Occipital lobe (tissue), 3 donors: ENCODE measurements at places on chromosomes 16 and 17. TPM values are rescaled to one million over a fixed set of nuclear protein-coding genes. Genes with fewer than 3 reads are reported as not detected.

GRCh38 chr17:79919164-79919585 is 79.9 kb upstream of the CBX4 start:
- peak; percentile 88 for DNase-seq

EXOC3L1 gene
- 0.47 TPM for total RNA-seq

SCARF1 gene
- 3.9 TPM for total RNA-seq

SLFN5 gene
- total RNA-seq, result 4.4 TPM

GRCh38 chr16:68875871-68876270 is 32.5 kb downstream of the TANGO6 start:
- no peak for DNase-seq

- no peak for DNase-seq
Observed at GRCh38 chr17:72365857-72366414, 245.1 kb downstream of the SOX9 start.

PAM16 gene
- total RNA-seq, result 21.2 TPM

DNA sequence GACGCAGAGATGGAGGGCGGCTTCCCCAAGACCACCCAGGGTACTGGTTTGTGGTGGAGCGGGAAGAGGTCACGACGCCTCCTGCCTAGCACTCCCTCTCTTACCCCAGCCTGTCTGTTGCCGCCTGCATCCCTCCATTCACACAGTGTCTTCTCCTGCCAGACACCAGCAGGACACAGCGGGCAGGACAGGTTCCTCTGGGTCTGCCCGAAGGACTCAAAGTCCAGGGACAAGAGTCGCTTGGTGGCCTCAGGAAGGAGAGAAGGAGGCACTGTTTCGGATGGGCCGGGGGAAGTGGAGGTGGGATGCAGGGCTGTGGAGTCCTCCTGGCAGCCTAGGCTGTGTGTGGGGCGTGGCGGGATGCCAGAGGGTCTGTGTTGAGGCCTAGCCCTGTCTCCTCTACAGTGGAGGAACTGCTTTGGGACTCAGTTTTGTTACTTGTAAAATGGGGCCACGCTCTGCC is 19.6 kb upstream of the TNS4 start:
- DNase-seq, result no peak

GRCh38 chr17:8122924-8123694 is 797 bp downstream of the HES7 start:
- no peak for DNase-seq

DNA sequence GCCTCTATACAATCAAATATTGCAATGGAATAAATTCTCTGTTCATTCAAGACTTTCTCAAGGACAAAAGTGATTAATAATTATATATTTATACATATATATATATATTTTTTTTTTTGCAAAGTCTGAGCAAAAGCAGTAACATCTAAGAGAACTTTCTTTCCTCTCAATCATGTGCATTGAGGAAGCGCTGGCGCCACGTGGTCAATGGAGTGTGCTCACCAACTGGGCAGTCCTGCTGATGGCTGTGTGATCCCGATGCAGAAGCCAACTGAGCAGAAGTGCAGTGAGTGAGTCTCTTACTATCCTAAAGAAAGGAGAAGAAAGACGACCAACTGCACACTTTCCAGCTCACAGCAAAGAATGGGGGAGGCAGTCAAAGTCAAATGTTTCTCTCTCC is 37.2 kb upstream of the ULK2 start:
- no peak for DNase-seq

- DNase-seq, result peak; percentile 60
Observed at GRCh38 chr17:73191443-73192205, 1.2 kb upstream of the COG1 start.

TANC2 gene
- total RNA-seq, result 151 TPM

- no peak for DNase-seq
Observed at GRCh38 chr16:37511-37910, 15.9 kb downstream of the POLR3K start.

DNA sequence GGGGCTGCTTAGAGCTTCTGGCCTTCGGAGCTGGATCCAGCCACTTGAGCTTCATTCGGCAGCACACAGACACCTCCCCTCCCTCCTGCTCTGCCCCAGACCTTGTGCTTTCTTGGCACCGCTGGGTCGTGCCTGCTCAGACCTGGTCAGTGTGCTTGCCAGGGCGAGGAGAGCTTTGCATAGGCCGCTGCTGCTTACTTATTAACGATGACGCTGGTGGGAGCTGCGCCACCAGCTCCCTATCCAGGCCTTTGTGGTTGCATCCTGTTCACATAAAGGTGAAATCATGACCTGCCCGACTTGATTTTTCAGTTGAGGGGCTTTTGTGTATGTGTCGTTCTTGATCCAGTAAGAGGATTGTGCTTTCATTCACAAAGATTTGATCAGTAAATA is 101.1 kb downstream of the MSI2 start:
- no peak for DNase-seq

DNA sequence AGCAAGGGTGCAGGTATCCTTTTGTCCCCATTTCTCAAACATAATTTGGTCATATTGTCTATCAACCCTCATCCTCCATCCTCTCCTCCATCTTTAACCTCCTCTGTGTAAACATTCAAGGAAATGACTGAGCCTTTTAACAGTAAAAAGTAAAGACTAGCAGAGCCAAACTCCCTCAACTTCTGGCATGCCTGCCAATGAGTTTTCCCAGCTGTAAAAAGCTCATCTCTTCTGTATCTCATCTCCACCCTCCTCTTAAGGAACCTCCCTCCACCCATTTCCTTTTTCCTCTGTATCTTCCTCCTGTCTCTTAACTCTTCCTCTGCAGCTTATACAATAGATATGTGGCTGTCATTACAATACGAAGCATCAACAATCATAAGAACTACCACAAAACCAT is 76.9 kb upstream of the PSMD7 start:
- DNase-seq, result no peak

DNA sequence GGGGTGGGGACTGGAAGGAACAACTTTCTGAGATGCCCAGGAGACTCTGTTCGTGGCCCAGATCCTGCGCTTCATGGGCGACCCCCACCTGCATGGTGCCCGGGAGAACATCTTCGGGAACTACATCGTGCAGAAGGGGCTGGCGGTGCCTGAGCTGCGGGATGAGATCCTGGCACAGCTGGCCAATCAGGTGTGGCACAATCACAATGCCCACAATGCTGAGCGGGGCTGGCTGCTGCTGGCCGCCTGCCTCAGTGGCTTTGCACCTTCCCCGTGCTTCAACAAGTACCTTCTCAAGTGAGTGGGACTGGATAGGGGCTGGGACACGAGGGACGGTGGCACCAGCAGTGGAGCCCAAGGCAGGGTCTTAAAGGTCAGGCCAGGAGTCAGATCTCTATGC is 37.3 kb downstream of the MYO15A start:
- no peak for DNase-seq

DNA sequence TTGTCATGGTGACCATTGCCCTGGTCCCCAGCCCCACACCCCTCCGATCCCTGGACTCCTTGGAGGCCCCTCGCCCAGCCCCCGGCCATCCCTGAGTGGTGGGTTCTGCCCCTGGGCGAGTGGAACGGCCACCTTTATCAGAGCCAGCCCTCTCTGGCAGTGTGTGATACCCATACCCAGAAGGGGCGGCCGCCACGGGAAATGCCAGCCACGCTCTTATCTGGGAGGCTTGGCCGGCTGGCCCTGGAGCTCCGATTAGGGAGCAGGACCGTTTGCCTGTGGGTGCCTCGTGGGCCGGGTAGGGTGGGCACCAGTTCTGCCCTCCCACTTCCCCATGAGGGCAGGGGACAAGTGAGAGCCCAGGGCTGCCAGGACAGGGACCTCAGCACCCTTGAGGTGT is 58.3 kb upstream of the ZC3H18 start:
- no peak for DNase-seq

DNA sequence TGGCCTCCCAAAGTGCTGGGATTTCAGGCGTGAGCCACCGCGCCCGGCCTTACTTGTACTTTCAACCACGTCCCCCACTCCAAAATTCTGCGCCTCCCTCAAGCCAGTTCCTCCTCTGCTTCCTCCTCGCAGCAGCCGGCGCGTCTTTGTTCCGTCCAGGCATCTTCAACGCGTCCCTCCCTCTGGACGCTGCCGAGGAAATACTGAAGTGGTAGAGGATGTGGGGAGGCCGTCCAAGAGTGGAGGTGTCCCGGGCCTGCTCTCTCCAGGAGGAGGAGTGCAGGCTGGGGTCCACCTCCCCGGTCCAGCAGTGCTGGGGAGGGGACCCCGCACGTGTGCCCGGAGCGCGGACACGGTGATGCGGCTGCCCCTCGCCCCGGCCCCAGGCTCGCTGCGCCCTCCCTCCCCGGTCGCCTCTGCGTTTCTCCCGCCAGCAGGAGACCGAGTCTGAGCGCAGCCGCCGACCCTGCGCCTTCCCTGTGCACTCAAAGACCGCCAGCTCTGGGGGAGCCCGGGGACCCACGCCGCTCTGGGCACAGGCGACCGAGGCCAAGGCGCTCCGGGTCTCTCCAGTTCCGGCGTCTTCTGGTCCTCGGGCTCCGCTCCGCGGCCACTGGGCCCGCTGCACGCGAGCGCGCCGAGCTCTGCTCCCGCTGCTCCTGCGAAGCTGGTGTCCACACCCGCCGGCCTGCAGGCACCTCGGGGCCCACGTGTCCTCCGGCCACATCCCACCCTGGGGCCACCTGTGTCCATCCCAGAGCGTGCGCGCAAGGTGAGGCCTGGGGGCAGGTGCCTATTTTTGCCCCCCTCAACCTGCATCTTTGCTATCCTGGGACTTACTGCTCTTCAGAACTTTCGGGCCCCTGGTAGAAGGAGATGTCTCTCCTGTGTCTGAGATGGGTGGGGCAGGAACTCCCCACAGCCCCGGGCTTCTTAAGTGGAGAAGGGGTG is 31.7 kb downstream of the OSBPL7 start:
- DNase-seq, result peak; percentile 18

- DNase-seq, result no peak
Observed at GRCh38 chr17:39225308-39225958, at the start of gene STAC2. Gene STAC2 (minus strand): TSS chr17:39225945. CDS start chr17:39225502, 443 bp downstream.

- DNase-seq, result no peak
Observed at GRCh38 chr17:60559659-60559994, 33.6 kb upstream of the APPBP2 start.

- no peak for DNase-seq
Observed at GRCh38 chr17:4276514-4276913, 12.7 kb upstream of the ANKFY1 start.

MYO1C gene
- total RNA-seq, result 7.3 TPM

CAPNS2 gene
- not detected for total RNA-seq

DNA sequence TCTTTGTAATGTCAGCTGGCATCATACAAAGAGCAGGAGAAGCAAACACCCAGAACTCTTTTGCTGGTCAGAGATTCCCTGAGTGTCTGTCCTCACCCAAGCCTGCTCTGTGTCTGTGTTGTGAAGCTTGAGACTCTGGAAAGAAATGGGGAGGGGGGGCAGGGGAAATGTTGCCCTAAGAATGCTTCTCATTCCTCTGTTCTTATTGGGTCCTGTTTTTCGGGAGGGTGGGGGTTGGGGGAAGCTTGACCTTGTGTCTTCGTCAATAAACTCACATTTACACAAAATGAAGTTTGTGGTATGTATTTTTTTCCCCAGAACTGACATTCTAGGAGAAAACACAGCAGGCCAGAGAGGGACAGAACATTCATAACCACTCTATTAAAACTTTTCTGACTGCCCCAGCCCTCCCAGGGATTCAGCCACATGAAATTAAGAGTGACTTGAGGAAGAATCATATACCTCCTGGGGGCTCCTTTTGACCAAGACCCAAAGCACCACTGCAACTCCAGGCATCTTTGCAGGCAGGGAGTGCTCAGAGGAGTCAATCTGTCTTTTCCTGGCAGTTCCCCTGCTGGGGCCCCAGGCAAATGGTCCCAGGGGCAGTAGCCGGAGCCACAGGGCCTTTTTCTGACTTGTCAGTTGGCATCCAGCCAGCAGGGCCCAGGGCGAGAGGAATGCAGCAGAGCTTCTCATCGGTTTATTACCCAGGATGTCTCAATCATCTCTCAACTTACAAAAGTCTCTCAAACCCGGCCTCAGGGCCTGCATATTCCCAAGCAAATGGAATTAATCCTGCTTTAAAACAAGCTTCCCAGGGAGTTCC is 5.1 kb upstream of the RASL10B start:
- no peak for DNase-seq

EVPLL gene
- not detected for total RNA-seq

MRPL27 gene
- 30.3 TPM for total RNA-seq

GRCh38 chr17:45063198-45063597 is 2.1 kb downstream of the NMT1 start:
- DNase-seq, result no peak

ITGAE gene
- 6.2 TPM for total RNA-seq

DNA sequence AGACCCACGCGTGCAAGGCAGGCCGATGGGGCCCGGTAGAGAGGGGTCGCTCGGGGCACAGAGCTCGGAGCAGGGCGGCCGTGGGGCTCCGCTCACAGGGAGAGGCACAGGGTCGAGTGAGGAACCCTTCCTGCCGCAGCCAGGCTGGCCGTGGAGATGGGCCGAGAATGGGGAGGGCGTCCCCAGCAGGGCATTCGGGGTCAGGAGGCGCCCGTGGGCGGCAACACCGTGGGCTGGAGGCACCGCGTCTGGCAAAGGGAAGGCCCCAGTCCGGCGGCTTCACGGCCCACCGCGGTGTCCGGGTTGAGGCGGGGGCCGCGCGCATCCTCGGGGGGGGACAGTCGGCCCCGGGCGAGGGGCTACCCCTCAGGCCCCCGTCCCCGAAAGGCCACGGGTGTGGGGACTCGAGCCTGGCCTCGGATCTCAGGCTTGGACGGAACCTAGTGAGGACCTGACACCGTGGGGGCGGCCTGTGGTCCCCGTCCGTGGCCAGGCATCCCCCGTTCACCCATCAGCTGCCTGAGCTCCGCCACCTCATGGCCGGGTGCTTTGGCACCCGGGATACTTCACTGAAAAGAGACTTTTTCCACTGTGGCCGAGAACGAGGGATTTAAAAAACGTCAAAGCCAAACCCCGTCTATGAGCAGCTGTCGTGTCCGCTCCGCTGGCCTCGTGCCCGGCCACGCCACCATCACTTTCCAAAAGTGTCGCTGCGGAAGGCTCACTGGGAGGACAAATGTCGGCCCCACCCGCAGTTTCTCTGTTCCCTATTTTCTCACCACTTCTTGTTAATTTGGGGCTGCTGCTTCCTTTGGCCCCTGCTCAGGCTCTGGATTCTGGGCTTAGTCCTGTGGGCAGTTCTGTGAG is 73.6 kb downstream of the METRNL start:
- no peak for DNase-seq

DNA sequence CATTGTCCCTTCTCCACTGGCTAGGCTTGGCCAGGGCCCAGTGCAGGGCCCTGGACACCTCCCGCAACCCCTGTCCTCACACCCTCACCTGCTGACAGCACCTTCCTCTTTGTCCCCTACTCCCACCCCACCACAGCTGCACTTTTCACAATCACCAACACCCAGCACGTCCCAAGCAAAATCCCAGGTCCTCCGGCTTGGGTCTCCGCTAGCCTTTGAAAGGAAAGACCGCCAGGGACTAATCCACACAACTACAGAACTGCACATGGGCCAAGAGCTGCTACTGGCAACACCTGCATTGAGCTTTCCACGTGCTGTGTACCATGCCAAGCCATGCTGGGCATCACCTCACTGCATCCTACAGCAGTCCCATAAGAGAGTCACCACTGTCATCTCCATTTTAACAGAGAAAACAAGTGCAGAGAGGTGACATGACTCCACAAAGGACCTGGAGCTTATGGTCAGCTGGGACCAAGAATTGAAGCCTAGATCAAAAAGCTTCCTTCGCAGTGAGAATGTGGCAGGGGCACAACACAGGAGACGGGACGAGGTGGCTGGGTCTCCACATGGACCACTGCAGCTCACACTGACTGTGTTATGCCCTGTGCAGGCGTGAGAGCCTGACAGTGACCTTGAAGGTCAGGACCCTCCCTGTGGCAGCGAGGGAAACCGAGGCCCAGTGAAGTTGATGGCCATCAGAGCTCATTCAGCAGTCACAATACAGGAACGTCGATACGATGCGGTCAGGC is 22.5 kb downstream of the FBXO31 start:
- no peak for DNase-seq
